ENCODE measurements at places on chromosomes 5 and 9.

- peak overlapping the region; percentile 100 for H3K27ac ChIP-seq
- H3K36me3 ChIP-seq = peaks cover 19% of the 10 kb centered on the region
- no peak for DNase-seq
- no peaks in the 10 kb centered on the region for H3K27me3 ChIP-seq
- peaks cover 44% of the 10 kb centered on the region for H3K4me1 ChIP-seq
- peak overlapping the region; percentile 100 for H3K4me3 ChIP-seq
Observed at GRCh38 chr5:42991404-42992087, 48.6 kb downstream of the ANXA2R start.

DNA sequence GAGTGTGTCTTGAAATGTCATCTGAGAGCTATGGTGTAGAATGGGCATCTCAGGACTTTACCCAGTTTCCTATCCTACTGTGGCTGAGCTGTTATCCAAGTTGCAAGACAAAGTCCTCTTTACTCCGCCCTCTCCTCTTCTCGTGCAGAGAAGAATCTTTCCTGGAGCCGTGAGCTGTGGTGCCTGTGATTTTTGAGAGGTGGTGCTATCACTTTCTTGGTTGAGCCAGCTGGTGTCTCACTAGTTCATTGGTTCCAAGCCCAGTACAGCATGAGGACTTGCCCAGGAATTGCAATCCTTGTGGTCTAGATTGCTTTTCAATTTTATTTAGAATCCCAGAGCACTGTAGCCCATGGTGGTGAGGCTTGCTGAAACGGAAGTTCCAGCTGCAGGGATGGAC lies 2300.3 kb downstream of the MAT2B start:
- H3K4me1 ChIP-seq = no peaks in the 10 kb centered on the region
- no peaks in the 10 kb centered on the region for H3K36me3 ChIP-seq
- no peak overlapping the region for H3K27ac ChIP-seq
- no peaks in the 10 kb centered on the region for H3K27me3 ChIP-seq
- no peak overlapping the region for H3K4me3 ChIP-seq
- DNase-seq = no peak

DNA sequence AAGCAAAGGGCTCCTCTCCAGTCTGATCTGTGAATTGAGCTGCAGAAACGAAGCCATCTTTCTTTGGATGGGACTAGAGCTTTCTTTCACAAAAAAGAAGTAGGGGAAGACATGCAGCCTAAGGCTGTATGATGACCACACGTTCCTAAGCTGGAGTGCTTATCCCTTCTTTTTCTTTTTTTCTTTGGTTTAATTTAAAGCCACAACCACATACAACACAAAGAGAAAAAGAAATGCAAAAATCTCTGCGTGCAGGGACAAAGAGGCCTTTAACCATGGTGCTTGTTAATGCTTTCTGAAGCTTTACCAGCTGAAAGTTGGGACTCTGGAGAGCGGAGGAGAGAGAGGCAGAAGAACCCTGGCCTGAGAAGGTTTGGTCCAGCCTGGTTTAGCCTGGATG lies 82.1 kb downstream of the PIK3R1 start:
- H3K27me3 ChIP-seq = no peaks in the 10 kb centered on the region
- H3K4me1 ChIP-seq = peaks cover 32% of the 10 kb centered on the region
- H3K27ac ChIP-seq = no peak overlapping the region
- H3K36me3 ChIP-seq = peaks cover 91% of the 10 kb centered on the region
- DNase-seq = no peak

GRCh38 chr5:180067986-180068385 lies 3.6 kb downstream of the RNF130 start:
- H3K4me3 ChIP-seq = no peak overlapping the region
- peaks cover 3% of the 10 kb centered on the region for H3K36me3 ChIP-seq
- no peak overlapping the region for H3K27ac ChIP-seq
- DNase-seq = no peak

DNA sequence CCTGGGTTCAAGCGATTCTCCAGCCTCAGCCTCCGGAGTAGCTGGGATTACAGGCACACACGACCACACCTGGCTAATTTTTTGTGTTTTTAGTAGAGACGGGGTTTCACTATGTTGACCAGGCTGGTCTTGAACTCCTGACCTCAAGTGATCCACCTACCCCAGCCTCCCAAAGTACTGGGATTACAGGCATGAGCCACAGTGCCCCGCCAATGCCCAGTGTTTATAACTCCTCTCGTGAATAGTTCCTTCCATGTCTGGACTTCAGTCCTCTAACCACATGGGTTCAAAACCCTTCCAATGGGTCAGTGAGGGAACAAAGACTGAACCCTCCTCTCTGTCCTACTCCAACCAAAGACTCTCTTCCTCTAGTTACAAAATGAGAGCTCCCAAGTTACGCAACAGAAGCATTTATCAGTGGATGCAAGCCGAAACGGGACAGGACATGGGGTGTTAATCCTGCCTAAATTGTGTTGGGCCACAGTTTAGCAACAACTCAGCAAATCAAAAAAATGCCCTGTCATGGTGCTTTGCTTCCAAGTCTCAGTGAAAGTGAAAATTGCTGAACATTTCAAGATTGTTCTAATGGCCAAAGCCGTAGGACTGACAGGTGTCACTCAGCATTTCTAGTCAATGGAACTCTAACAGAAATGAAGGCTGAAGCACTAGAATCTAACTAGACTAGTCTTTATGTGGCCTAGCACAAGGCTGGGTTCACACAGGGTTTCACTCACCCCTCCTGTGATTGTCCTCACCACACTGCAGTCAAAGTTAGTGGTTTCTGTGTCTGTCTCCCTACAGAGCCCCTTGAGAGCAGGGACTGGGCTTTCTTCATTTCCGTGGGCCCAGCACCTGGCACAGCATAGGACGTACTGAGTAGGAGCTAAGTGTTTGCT lies 3.2 kb upstream of the TMEM245 start:
- peaks cover 18% of the 10 kb centered on the region for H3K4me1 ChIP-seq
- no peak for DNase-seq
- no peak overlapping the region for H3K27ac ChIP-seq
- H3K27me3 ChIP-seq = peaks cover 4% of the 10 kb centered on the region

- H3K27ac ChIP-seq = no peak overlapping the region
- no peak overlapping the region for H3K4me3 ChIP-seq
- no peak for DNase-seq
- no peaks in the 10 kb centered on the region for H3K4me1 ChIP-seq
Observed at GRCh38 chr5:79771387-79771786, 81.8 kb downstream of the CMYA5 start.

- peaks cover 2% of the 10 kb centered on the region for H3K36me3 ChIP-seq
- DNase-seq = no peak
- no peaks in the 10 kb centered on the region for H3K4me1 ChIP-seq
- no peaks in the 10 kb centered on the region for H3K27me3 ChIP-seq
- no peak overlapping the region for H3K27ac ChIP-seq
Observed at GRCh38 chr5:56211298-56211865, 21.7 kb downstream of the ANKRD55 start.

DNA sequence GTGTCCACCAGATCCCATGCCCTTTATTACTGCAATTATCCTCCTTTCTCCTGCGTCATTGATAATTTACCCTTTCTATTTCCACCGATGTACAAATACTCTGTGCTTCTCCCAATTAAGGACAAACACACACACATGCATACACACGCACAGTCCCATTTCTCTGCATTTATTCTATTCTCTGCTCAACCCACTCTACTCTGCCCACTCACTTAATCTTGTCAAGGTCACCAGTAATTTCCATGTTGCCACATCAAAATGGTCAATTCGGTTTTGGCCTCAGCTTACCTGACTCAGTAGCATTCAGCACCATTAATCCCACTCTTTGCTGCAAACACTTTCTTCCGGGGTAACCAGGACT lies 14.6 kb upstream of the STRBP start:
- H3K27ac ChIP-seq = no peak overlapping the region
- no peaks in the 10 kb centered on the region for H3K36me3 ChIP-seq
- peaks cover 8% of the 10 kb centered on the region for H3K27me3 ChIP-seq

GRCh38 chr5:17713301-17713700 lies 79.0 kb downstream of the TAF11L14 start:
- DNase-seq = no peak
- H3K27ac ChIP-seq = no peak overlapping the region
- no peaks in the 10 kb centered on the region for H3K4me1 ChIP-seq
- no peaks in the 10 kb centered on the region for H3K36me3 ChIP-seq
- no peaks in the 10 kb centered on the region for H3K27me3 ChIP-seq

GRCh38 chr5:1104327-1105006 lies 7.4 kb downstream of the SLC12A7 start:
- peaks cover 14% of the 10 kb centered on the region for H3K36me3 ChIP-seq
- H3K27ac ChIP-seq = peak overlapping the region; percentile 63
- H3K27me3 ChIP-seq = no peaks in the 10 kb centered on the region
- peaks cover 55% of the 10 kb centered on the region for H3K4me1 ChIP-seq

DNA sequence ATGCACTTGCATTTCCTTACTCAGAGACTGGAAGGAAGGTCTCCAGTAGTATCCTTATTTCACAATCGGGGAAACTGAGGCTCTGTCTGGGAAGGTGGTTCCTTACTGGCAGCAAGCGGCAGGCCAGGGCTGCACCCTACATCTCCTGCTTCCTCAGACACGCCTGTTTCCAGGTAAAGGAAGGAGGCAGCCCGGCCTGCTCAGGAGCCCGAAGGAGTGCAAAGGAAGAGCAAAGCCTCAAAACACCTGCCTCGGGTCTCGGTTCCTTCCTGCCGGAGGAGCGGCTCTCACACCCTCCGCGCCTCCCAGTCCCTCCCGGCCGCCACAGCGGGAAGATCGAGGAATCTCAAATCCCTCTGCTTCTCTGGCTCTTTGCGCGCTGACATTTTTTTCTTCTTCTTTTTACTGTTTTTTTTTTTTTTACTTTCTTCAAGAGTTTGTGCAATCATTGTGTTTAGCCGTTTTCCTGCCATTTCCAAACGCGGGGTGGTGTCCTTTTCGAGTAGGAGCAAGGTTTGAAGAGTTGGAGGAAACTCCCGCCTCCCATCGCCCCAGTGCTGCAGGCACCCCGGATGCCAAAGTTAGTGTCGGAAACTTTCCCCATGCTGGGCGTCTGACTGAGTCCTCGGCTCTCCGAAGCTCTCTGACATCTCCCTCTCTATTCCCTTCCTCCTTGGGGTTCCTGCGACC lies 1.0 kb downstream of the GGTA1 start:
- H3K36me3 ChIP-seq = no peaks in the 10 kb centered on the region
- H3K27ac ChIP-seq = no peak overlapping the region
- no peak for DNase-seq
- H3K4me1 ChIP-seq = peaks cover 12% of the 10 kb centered on the region
- H3K27me3 ChIP-seq = peaks cover 57% of the 10 kb centered on the region

- H3K4me1 ChIP-seq = no peaks in the 10 kb centered on the region
- no peak for DNase-seq
- H3K27me3 ChIP-seq = peaks cover 11% of the 10 kb centered on the region
- H3K4me3 ChIP-seq = no peak overlapping the region
- H3K27ac ChIP-seq = no peak overlapping the region
- H3K36me3 ChIP-seq = no peaks in the 10 kb centered on the region
Observed at GRCh38 chr5:178582291-178582690, 7.9 kb downstream of the COL23A1 start.

- no peaks in the 10 kb centered on the region for H3K36me3 ChIP-seq
- H3K27me3 ChIP-seq = peaks cover 13% of the 10 kb centered on the region
- no peaks in the 10 kb centered on the region for H3K4me1 ChIP-seq
- H3K4me3 ChIP-seq = no peak overlapping the region
- no peak overlapping the region for H3K27ac ChIP-seq
- DNase-seq = no peak
Observed at GRCh38 chr5:149044453-149045088, 18.3 kb downstream of the SH3TC2 start.

- H3K36me3 ChIP-seq = no peaks in the 10 kb centered on the region
- DNase-seq = no peak
Observed at GRCh38 chr5:129541648-129542251, 81.7 kb downstream of the ADAMTS19 start.

- DNase-seq = no peak
- no peaks in the 10 kb centered on the region for H3K27me3 ChIP-seq
- H3K36me3 ChIP-seq = peaks cover 55% of the 10 kb centered on the region
- H3K4me1 ChIP-seq = no peaks in the 10 kb centered on the region
- H3K4me3 ChIP-seq = no peak overlapping the region
Observed at GRCh38 chr5:1038417-1039209, 30.0 kb downstream of the NKD2 start.

DNA sequence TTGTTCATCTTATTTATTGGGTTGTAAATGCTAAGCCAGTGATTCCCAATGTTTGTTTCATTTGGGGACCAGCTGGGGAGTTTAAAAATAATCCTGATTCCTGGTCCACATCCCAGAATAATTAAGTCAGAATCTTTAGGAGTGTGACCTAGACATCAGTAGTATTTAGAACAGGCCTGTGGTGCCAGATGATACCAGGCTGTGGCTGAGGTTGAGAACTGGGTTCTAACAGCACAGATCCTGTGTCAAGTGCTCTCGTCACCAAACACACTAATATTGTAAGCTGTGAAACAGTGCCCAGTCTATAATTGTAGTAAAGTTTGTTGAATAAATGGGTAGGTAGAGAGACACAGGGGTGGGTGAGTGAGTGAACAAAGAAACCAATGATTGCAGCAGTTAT lies 172.1 kb upstream of the PPP1R2B start:
- DNase-seq = no peak
- peaks cover 3% of the 10 kb centered on the region for H3K4me1 ChIP-seq
- H3K36me3 ChIP-seq = no peaks in the 10 kb centered on the region
- H3K27ac ChIP-seq = no peak overlapping the region
- no peak overlapping the region for H3K4me3 ChIP-seq
- peaks cover 13% of the 10 kb centered on the region for H3K27me3 ChIP-seq

GRCh38 chr5:169126481-169127021 lies 174.4 kb downstream of the SLIT3 start:
- no peak overlapping the region for H3K4me3 ChIP-seq
- no peaks in the 10 kb centered on the region for H3K4me1 ChIP-seq
- no peak overlapping the region for H3K27ac ChIP-seq
- no peaks in the 10 kb centered on the region for H3K27me3 ChIP-seq
- no peaks in the 10 kb centered on the region for H3K36me3 ChIP-seq

DNA sequence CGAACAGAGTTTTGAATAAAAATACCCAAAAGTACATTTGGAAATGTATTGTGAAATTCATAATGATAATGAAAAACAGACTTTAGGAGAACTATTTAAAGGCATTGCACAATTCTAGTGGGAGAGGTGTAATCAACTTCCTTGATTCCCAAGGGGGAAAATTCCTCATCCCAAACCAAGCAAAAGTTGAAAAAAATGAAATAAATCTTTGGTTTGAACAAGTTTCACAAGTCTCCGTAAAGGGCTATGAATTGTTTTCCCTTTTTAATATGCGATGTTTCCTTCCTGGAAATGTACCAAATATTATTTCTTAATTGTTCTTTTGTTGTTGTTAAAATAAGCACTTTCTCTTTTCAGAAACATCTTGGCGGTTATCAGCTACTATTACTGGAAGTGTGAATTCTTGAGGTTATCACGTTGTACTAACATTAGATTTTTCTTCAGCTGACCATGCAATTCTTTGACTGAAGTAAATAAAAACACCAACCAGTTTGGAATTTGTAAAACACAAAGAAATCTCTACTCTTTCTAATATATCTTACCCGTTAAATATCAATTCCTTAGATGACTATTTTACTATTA lies 59.3 kb downstream of the SVEP1 start:
- no peak overlapping the region for H3K27ac ChIP-seq
- no peak for DNase-seq
- no peak overlapping the region for H3K4me3 ChIP-seq
- no peaks in the 10 kb centered on the region for H3K27me3 ChIP-seq
- no peaks in the 10 kb centered on the region for H3K4me1 ChIP-seq

GRCh38 chr9:125409217-125409636 lies 147.6 kb downstream of the GAPVD1 start:
- peak overlapping the region; percentile 77 for H3K4me3 ChIP-seq
- H3K27me3 ChIP-seq = peaks cover 15% of the 10 kb centered on the region
- H3K36me3 ChIP-seq = no peaks in the 10 kb centered on the region
- no peak for DNase-seq
- peaks cover 11% of the 10 kb centered on the region for H3K4me1 ChIP-seq
- H3K27ac ChIP-seq = no peak overlapping the region

All from activated T-helper 2 cell treated with anti-CD3 and anti-CD28 coated beads, Interferon-gamma antibody, Interleukin-2, Interleukin-4, amounts not matched to agents 10 μg/mL and 5 μg/mL and 100 μg/mL, durations not matched to agents 14 hours and 24 hours and 36 hours (primary cell).